ENCODE measurements at places on chromosomes 12 and 14.
A peak's percentile ranks its signal among the peaks of the same experiment; 100 is the strongest.

- DNase-seq = no peak
Observed at GRCh38 chr12:49776858-49777257, 35.5 kb downstream of the TMBIM6 start.

DNA sequence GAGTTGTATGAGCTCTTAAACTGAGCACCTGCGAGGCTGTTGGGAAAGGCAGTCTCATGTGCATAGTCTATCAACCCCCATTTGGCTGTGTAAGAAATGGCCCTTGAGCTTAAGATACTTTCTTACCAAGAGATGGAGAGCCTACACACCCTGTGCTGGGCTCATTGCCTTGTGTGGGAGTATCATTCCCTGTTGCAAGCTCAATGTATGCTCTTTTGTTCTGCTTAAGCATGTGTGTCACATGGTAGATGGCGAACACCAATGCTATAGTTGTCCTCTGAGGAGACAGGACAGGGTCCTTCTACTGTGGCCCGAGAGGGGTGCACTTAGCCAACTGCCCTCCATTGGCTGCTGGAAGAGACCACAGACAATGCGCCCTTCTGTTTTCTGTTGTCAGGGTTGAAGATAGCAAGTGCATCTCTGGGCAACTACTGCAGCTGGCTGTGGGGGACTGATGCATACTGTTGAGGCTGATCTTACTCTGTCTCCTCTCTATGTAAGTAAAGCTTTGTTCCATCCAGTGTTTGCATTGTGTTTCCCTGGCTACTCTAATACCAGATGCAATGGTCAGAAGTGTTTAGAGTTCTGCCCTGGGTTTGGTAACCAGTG lies 79.5 kb downstream of the PTPRB start:
- DNase-seq = no peak

DNA sequence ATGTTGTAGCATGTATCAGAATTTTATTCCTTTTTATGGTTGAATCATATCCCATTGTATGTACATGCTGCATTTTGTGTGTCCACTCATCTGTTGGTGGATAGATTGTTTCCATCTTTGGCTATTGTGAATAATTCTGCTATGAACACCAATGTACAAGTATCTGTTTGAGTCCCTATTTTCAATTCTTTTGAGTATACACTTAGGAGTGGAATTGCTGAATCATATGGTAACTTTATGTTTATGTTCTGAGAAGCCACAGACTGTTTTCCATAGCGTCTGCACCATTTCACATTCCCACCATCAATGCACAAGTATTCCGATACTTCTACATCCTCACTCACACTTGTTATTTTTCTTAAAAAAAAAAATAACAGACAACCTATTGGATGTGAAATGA lies 91.5 kb downstream of the ARF6 start:
- no peak for DNase-seq

- no peak for DNase-seq
Observed at GRCh38 chr12:43551279-43551970, 578 bp downstream of the ADAMTS20 start.

- peak; percentile 47 for DNase-seq
Observed at GRCh38 chr12:32134101-32134888, 27.6 kb downstream of the BICD1 start.

DNA sequence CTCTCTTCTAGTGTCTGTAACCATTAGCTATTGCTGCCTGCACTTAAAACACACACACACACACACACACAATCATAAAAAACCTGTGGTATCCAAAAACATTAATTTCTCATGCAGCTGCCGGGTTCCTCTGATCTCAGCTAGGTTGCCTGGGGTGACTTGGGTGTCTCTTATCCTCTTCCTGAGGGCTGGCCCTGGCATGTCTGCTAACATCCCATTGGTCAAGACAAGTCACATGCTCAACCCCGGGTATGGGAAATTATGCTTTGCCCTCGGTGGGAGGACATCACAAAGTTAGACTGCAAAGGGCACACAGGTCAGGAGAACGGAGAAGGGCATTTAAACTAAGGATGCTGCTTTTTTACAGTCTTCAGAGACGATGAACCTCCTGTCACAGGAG lies 55.7 kb downstream of the TRPV4 start:
- peak; percentile 88 for DNase-seq

Measured in AG08395 (cell line).